Prostate gland (tissue), 2 donors: ENCODE measurements at places on chromosomes 12 and 14.
A peak's percentile ranks its signal among the peaks of the same experiment; 100 is the strongest.

- no peak for DNase-seq
Observed at GRCh38 chr12:89621521-89621920, 87.1 kb downstream of the ATP2B1 start.

DNA sequence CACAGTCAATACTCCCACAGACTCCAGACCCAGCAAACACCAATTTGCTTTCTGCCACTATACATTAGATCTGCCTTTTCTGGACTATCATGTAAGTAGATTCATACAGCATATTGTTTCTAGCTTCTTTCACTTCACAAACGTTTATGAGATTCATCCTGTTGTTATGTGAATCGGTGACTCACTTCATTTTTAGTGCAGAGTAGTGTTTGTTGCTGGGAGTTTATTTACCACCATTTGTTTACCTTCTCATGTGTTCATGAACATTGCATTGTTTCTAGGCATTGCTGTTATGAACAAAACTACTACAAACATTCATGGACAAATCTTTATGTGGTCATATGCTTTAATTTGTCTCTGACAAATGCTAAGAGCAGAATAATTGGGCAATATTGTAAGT lies 807.8 kb upstream of the TMEM132C start:
- no peak for DNase-seq

GRCh38 chr12:42969355-42969754 lies 379.8 kb upstream of the PRICKLE1 start:
- no peak for DNase-seq

DNA sequence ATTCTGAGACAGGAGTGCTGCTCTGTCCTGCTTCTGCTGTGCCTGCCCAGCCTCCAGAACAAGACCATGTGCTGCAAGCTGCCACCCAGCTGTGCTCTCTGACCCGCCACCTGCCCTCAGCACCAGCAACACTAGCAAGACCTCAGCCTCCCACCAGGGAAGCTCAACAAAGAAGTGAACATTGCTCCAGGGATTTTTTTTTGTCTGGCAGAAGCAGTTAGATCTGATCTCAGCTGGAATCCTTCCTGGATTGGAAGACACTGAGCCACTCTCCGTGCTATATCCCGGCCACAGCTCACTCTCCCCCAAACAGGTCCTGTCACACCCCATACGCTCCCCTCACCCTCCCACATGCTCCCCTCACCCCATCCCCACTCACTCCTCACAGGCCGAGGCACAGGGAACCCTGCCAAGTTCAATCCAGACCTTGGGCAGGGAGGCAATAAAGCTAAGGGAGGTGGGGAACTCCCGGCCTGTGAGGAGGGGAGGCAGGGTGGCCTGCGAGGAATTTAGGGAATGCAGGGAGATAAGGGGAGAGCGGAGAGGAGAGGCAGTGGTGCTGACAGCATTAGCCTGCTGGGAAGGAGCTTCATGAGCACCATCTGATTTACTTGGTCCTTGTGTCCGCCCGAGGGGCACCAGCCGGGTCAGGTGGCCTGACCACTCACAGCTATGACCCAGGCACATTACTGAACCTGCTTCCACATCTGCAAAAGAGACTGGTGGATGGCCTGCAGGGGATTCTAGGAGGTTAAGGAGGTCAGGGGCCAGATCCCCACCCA lies 29.7 kb downstream of the CCDC85C start:
- peak; percentile 49 for DNase-seq

DNA sequence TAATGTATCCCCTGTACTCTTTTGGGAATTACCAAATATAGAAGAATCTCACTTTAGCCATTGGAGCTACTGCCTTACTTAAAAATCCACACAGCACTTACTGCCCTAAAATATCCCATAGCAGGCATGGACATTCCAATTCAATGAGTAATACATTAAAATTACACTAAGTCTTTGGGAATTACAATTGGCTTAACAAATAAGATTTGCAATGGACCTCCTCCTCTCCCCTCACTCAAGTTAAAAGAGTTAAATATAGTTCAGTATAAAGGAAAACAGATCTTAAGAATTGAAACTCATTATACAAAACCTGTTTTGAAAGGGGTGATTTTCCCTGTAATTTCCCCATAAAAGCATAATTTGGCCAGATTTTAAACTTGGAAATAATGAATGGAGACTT lies 477.1 kb downstream of the SLC16A7 start:
- no peak for DNase-seq

GRCh38 chr12:6724409-6724797 lies 557 bp downstream of the COPS7A start:
- peak; percentile 7 for DNase-seq

DNA sequence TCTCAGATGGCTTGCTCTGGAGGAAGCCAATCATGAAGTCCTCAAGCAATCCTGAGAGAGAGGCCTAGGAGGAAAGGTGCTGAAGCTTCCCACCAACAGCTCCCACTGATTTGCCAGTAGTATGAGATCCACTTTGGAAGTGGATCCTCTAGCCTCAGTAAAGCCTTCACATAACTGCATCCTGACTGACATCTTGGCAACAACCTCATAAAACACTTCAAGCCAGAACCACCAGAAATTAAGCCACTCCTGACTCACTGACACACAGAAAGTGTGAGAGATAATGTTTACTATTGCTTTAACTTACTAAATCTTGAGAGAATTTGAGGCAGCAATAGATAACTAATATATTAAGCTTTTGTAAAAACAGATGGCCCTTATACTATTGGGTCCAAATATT lies 11.7 kb upstream of the TMX1 start:
- no peak for DNase-seq

GRCh38 chr12:43742106-43742505 lies 16.5 kb downstream of the PUS7L start:
- no peak for DNase-seq

- peak; percentile 84 for DNase-seq
Observed at GRCh38 chr14:103867523-103867953, 20.2 kb upstream of the PPP1R13B start.

DNA sequence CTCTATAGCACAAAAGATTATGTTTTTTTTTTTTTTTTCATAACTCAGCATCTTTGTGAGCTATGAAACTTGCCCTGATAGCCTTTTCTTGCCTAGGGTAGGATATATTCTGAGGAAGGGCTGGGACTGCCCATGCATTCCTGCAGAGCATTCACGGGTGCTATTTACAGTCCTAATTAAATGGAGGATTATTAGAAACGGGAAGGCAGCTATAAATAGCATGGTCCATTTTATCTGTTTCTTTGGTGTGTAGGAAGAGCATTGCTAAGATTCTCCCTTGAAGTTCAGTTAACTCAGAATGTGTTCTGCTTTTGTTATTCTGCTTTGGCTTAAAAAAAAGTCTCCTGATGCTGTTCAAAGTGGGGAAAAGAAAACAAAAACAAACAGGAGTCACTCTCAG lies 630.9 kb downstream of the DIO2 start:
- DNase-seq: no peak

GRCh38 chr12:9872742-9873141 lies 3.6 kb upstream of the CLEC2B start:
- DNase-seq: peak; percentile 48

GRCh38 chr14:77131206-77131605 lies 10.4 kb downstream of the ZDHHC22 start:
- DNase-seq: no peak

DNA sequence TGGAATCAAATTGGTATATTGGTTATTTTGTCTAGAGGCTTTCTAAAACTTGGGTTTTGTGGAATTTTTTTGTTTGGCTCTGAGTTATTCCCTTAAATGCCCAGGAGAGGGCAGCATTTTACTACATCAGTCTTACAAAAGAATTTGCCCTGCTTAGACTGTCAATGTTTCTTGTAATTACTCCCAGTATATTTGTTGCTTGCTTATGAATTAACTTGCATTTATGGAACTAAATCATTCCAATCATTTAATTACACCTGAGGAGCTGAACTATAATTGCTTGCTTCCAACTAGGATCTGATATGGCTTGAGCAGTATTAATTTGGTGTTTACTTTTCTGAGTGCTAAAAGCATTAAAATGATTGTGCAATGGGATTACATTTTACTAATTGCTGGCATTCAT lies 48.7 kb downstream of the MIPOL1 start:
- peak; percentile 24 for DNase-seq

GRCh38 chr12:68808388-68809189 lies 612 bp downstream of the MDM2 start:
- peak; percentile 93 for DNase-seq

DNA sequence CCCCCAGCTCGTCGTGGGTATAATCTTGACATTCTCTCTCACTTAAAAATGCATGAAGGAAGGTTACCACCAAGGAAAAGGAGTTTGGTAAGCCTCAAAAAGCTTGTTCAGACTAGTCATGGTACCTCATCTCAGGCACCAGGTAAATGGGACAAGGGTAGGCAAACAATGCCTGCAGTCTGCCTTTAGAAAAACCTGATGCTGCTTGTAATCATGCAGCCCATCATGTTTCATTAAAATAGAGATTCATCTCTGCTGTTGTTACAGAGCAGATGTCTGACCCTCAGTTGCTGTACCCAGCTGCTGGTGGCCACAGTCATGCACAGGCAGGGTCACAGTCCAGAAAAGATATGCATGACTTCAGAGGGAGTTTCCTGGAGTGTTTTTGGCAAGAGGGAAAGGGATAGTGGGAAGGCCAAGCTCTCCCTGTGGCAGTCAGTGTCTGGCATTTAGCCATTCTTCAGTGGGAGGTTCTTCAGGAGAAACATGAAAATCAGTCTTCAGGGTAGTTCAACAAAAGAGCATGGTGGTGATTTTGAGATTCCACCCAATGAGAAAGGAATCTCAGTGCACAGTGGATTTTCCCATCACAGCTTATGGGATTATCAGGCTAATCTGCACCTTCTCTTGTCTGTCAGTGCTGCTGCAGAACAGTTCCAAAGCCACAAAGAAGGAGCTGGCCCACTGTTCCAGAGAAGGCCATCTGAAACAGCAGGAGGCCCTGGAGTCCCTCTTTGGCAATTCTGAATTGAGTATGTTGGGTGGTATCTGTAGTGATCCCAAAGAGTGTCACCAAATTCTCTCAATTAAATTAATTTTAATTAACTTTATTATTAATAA lies 202.7 kb upstream of the FRMD6 start:
- no peak for DNase-seq

- no peak for DNase-seq
Observed at GRCh38 chr12:93449277-93449676, 7.5 kb upstream of the UBE2N start.

DNA sequence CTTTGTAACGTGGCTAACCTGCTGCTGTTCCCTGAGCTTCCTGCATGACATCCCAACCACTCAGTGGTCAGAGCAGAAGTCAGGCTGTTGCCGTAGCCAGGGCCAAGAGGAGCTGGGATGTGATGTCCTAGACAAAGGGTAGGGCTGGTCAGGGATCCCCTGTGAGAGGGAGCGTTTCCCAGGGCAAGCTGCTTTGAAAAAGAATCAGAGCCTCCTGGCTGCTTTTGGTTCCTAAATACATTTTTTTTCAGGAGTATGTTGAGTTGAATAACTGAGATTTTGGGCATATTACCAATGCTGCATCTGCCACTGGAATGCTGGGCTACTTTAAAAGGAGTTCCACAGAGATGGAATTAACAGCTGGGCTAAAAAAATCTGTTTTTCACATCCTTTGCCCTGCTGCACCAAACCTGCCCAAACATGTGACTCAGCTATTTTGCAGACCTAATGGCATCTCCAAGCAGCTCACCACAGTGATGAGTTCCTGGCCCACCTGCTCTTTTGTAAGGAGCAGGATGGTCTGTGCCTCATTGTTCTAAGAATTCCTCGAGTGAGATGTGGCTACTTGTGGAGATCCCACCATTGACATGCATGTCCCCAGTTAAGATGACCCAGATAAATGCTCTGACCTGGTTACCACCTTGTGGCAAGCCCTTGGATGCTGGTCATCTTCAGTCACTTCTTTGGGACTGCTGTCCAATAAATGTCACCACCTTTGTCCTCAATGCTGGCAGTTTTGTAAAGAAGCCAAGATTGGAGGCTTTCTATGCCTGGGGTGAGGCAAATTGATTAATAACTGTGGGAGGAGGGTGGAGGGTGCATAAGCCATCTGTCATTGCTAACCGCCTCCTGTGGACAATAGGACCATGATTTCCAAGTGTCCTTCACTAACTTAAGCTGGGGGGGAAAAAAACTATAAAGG lies 24.1 kb downstream of the ANKRD13A start:
- DNase-seq: no peak

GRCh38 chr14:90276646-90277367 lies 20.5 kb downstream of the PSMC1 start:
- DNase-seq: no peak

DNA sequence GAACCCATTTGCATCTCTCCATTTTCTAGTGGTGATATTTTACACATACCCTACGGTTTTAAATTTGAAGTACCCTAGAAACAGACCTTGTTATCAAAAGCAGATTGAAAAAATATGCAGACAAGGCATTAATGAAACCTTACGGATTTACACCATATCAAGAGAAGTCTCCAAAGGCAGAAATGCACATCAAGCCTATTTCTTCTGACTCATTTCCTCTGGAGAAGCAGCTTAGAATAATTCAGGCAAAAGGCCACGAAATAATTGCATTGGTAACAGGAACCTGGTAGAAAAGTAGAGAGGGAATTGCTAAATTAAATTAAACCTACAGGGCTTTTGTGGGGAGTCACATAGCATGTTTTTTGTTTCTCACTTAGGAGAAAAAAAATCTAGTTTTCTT lies 34.7 kb downstream of the KICS2 start:
- no peak for DNase-seq

DNA sequence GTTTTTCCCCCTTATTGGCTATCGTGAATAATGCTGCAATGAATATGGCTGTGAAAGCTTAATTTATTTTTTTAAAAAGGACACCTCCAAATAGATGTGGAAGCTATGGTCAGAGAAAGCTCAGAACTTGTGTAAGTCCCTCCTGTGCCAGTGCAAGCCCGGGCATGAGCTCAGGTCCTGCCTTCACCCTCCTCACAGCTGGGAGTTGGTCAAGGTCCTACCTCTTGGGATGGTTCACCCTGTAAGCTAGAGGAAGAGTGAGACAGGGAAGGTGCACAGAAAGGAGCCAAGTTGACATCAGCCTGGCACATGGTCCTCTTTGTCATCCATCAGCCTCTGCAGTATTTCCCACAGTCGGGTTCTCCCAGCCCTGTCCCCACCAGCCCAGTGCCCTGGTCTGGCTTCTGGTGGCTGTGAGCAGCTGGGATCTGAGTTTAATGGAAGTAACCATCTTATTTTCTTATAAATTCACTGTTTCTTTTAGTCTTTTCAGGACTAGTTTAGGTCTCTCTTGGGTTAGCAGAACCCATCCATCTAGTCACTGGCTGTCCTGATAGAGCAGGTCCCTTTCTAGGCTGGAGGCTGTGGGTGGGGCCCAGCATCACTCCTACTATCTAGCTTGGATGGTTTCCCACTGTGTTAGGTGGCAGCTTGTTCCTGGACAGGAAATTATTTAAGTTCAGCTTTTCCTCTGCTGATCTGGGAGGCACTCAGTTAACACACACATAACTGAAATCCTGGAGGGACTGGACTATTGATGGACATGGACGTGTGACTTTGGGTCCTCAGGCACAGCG lies 11.8 kb upstream of the PLEKHG3 start:
- DNase-seq: no peak
